ENCODE measurements at places on chromosomes 3 and 15. TPM values are rescaled to one million over a fixed set of nuclear protein-coding genes. Genes with fewer than 3 reads are reported as not detected.
A peak's percentile ranks its signal among the peaks of the same experiment; 100 is the strongest.

DNA sequence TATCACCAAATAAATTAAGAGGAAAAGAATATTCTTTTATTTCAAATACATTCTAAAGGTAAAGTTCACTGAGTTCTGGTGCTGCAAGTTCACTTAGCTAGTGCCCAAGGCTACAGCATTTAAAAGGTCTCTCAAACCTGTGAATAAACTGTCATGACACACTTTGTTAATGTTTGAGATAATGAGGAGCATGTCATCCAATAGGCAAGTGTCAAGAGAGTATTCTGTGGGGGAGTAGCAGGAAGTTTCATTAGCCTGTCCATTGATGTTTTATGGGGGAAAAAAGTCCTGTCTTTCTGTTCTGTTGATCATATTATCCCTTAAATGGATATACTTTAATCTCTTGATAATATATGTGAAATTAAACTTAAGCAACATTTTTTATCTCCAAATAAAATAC, 4.0 kb downstream of the SPESP1 start:
- no peaks in the 10 kb centered on the region for H3K27me3 ChIP-seq
- no peak overlapping the region for H3K4me3 ChIP-seq
- no peak for DNase-seq
- no peak overlapping the region for H3K27ac ChIP-seq

C3orf85 gene
- not detected for total RNA-seq

CPLX3 gene
- total RNA-seq, result 0.33 TPM

TTC21A gene
- total RNA-seq, result 2.3 TPM

IQGAP1 gene
- total RNA-seq, result 293 TPM

GRCh38 chr15:80773122-80773551, 6.0 kb upstream of the CEMIP start:
- DNase-seq, result no peak
- no peak overlapping the region for H3K27ac ChIP-seq
- no peaks in the 10 kb centered on the region for H3K27me3 ChIP-seq

DNA sequence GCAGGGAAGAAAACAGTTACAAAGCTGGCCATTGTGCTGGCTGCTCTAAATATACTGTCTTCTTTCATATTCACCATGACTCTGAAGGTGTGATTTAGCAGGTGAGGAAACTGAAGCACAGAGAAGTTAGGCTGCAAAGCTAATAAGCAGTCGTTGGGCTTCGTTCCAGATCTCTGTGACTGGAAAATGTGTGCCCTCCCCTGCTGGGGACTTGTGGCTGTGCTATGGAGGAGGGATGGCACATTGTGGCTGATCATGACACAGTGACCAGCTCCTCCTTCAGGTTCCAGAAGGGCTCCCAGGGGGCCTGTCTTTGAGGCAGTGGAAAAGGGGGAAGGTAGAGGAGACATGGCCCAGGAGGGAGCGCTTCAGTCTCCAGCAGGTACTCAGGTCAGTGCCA, 19.2 kb downstream of the PXK start:
- H3K36me3 ChIP-seq, result no peaks in the 10 kb centered on the region
- no peaks in the 10 kb centered on the region for H3K27me3 ChIP-seq
- H3K4me1 ChIP-seq, result peaks cover 62% of the 10 kb centered on the region
- no peak overlapping the region for H3K27ac ChIP-seq
- no peak overlapping the region for H3K4me3 ChIP-seq

CACNA1D gene
- 1.4 TPM for total RNA-seq

CGNL1 gene
- total RNA-seq, result 21.3 TPM

DNA sequence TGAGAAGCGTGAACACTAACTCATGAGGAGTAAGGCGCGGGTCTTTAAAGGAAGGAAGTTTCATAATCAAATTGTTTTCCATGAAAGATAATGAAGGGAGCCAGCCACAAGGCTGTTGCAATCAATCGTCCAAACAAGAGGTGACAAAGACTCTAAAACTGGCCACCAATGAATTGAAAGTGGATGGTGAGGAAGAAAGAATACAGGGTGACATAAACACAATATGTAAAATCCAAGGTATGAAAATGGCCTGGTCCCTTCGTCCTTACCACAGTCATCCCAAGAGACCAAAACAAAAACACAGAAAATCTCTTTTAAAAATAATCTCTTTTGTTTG, 12.0 kb downstream of the CD86 start:
- H3K36me3 ChIP-seq, result no peaks in the 10 kb centered on the region
- no peak overlapping the region for H3K27ac ChIP-seq
- H3K27me3 ChIP-seq, result no peaks in the 10 kb centered on the region
- H3K4me1 ChIP-seq, result no peaks in the 10 kb centered on the region
- no peak for DNase-seq

- H3K27me3 ChIP-seq, result no peaks in the 10 kb centered on the region
- no peak for DNase-seq
- no peak overlapping the region for H3K4me3 ChIP-seq
- peaks cover 33% of the 10 kb centered on the region for H3K4me1 ChIP-seq
- peak overlapping the region; percentile 65 for H3K27ac ChIP-seq
These were observed 4.3 kb upstream of the MYL3 start for GRCh38 chr3:46867550-46867898.

CCR4 gene
- 0.17 TPM for total RNA-seq

Measured in esophagus muscularis mucosa (tissue), 4 donors.